ENCODE measurements at places on chromosomes 3 and 15.
A peak's percentile ranks its signal among the peaks of the same experiment; 100 is the strongest.

DNA sequence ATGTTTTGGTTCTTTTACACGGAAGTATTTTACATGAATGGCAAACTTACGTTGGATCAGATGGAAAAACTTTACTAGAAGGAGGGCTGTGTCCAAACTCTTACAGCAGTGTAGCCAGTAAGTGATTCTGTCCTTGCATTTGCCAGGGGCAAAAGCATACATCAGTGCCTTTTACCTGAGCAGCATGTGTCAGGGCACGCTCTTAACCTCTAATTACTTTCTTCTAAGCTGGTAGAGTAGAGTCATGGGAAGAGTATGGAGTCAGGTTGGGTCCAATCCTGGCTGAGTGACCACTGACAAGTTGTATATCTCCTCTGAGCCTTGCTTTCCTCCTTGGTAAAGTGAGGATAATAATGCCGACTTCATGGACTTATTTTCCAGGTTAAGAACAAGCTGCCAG lies 47.1 kb downstream of the RYR3 start:
- DNase-seq = no peak

- peak; percentile 75 for DNase-seq
These were observed at the start of gene PPM1M for GRCh38 chr3:52245322-52246263. PPM1M (plus strand) TSS chr3:52245759; CDS start chr3:52245825, 66 bp downstream.

DNA sequence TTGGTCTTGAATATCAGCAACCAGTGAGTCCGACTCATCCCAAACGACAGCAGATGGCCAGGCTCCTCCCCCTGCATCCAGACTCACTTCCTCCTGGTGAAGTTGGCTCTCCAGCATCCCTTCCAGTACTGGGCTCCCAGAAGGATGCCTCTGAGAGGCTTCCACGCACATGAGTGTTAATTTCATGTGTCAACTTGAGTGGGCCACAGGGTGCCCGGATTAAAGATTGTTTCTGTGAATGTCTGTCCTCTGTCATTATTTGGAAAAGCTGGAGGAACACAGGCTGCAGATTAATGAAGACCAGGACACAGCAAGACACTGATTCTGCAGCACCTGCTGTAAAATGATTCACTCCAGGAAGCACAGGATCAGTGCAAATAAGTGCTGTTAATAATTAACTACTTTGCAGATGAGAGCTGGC lies 99.8 kb downstream of the ATP10A start:
- DNase-seq = no peak

DNA sequence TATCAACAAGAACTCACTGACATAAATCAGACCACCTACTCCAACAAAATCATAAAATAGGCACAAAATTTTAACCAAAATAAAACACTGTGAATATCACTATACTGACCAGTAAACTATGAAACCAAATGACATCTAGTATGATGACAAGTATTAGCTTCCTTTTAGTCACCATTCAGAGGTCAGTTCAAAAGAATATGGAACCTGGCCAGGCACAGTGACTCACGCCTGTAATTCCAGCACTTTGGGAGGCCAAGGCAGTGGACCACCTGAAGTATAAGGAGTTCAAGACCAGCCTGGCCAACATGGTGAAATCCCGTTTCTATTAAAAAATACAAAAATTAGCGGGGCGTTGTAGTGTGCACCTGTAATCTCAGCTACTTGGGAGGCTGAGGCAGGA lies 65.8 kb downstream of the SMARCC1 start:
- no peak for DNase-seq

- DNase-seq = peak; percentile 58
These were observed 45.8 kb downstream of the SMAD3 start for GRCh38 chr15:67110958-67111864.

- DNase-seq = no peak
These were observed 186.2 kb downstream of the GOLGA6L6 start for GRCh38 chr15:20355256-20355868.

GRCh38 chr3:2927259-2927658 lies 182.9 kb downstream of the IL5RA start:
- no peak for DNase-seq

DNA sequence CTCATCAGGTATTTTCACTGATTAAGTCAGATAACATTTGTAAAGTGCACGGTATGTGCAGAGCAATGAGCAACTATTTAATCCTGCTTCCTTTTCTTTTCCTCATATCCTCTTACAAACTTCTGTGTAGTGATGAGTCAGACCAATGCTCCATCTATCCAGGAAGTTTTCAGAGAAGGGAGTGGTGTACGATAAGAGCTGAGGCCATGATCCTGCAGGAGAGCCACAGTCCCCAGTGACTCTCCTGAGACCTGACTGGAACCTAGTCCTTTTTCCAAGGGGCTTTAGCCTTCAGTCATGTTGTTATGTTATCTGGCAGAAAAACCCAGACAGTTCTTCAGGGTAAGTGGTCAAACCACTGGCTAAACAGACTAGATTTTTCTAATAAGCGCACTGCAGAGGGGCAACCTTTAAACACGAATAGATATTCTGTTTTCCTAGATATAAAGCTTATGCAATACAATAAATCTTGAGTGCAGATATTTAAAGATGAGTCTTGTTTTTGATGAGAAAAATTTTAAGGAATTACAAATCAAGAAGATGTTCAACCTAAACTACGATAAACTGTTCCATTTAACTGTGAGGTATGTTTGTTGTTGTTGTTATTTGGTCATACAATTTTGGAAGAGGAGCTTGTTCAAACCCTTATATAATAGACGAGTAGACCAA lies 110.5 kb upstream of the RAP2B start:
- no peak for DNase-seq

DNA sequence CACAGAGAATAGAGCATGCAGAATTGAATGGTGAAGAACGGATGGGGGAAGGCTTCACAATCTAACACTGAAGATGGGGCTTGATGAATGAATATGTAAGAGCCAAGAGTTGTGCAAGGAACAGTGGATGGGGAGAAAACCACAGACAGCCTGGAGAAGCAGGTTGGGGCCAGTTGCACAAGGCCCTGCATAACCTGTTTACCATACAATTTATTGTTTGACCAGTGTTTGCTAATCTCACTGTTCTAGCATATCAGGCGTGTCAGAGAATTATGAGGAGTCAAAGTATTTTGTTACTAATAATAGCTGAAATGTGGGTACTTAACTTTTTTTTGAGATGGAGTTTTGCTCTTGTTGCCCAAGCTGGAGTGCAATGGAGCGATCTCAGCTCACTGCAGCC lies 36.4 kb downstream of the LINS1 start:
- DNase-seq = no peak

GRCh38 chr15:34914317-34914716 lies 55.2 kb downstream of the AQR start:
- DNase-seq = no peak
